ENCODE measurements at places on chromosomes 5 and 9.

DNA sequence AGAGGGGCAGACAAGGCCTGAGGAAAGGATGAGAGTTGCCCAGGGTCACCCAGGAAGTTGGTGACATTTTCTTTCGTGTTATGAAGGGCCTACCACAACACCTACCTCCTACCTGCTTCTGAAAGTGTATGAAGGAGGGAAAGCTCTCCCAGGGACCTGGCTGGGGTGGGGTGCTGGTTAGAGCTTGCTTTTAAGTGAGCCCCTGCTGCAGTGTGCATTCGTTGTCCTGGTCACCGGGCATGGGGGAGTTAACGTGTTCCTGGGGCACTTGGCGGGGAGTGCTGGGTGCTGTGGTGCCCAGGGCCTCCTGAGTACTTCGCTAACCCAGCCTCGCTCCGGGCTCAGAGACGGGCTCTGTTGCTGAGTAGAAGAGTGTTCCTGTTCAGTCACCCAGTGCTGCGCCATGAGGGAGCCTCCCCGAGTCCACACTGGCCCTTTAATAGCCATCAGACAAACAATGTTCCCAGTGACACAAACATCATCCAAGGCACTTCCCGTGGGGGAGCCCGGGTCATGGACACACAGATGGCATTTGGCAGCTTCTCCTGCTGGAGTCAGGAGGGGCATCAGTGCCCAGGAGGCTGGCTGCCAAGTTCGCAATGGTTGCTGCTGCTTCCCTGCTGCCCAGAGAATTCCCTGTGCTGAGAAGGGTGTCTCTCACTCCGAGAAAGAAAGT, 85.7 kb downstream of the AMBP start:
- DNase-seq, result no peak

GRCh38 chr9:80571953-80572352, 1000.2 kb downstream of the TLE4 start:
- DNase-seq, result no peak

DNA sequence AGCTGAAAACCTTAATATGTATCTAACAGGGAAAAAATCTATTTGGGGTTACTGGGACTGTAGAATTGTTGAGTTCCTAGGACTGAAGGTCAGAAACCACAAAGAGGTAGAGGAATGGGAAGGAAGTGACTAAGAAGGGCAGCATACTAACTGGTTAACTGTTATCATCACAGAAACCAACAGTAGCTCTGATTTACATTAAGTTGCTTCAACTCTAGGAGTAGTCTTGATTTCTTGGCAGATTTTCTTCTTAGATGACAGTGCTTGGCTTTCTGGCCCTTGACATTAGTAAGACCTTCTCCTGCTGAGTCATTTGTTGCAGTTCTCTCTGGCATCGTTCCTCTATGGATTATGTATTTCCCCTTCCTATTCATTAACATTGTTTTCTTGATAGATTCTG, 116.1 kb upstream of the RASA1 start:
- DNase-seq, result peak; percentile 16

DNA sequence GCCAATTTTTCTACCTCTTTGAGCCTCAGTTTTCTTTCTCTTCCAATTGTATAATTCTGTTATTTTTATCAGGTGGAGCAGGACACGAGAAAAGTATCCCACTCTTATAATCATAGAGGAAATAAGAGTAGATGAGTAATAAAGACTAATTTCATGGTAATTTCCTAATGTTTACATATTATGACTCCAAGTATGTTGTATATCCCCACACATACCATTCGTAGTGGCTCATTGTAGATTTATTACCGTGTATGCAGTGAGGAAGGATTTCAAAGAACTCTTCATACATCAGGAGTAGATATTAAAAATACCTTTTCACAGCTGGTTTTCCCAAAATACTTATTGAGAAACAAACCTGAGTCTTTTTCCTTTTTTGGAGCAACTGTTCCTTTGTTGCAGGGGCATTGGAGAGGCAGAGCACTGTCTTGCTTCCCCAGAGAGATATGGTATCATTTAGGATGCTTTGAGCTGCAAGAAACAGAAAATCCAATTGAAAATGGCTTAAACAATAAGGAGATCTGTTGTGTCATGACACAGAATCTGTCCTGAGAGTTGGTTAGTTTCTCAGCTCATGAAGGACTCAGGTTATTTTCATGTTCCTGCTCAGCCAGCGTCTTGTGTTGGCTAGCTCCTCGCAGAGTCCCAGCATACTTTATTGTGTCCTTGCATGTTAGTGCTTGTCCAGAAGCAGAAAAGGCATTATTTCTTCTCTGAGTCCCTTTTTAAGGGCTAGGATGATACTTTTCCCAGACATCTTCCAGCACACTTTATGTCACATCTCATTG, 291.2 kb downstream of the ARHGAP26 start:
- no peak for DNase-seq

DNA sequence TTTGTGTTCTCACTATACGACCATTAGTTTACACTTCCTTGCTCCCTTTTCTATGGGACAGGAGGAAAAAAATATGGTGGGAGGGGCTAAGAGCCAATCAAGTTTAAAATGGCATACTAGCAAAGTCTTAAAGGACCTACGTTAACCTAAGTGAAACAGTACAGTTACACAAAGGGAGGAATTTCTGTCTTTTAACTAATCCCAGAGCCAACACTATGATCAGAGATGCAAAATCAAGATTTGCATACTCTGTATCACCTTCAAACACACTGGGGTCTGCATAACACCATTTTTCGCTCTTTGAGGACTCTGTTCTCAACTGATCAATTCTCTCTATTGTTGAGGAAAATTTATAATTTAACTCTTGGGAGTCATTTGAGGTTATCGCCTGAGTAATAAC, 49.8 kb downstream of the ALDH1A1 start:
- DNase-seq, result no peak

DNA sequence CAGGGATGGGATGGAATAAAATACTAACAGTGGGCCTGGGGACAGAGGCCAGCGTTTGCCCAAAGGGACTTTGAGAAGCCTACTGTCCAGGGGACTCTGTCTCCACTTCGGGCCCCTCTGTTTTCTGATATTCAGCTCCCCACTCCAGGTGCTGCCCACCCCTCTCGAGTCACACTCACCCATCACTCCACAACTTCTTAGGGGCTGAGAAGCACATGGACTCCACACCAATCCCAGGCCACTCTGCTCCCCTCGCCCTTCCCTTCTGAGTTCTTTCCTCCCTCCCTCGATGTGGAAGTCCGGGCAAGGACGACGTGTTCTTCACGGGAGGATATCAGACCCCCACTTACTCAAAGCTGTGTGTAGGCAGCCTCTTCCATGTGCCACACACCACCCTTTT, 124.5 kb downstream of the BARX1 start:
- no peak for DNase-seq

All from retinal pigment epithelial cell (primary cell).